Left lobe of liver (tissue), 2 donors: ENCODE measurements at places on chromosomes 16 and 17. TPM values are rescaled to one million over a fixed set of nuclear protein-coding genes. Genes with fewer than 3 reads are reported as not detected.

Gene MYL4
- not detected for total RNA-seq

- no peak for DNase-seq
Measured at GRCh38 chr17:29357821-29358232, 32.3 kb upstream of the TAOK1 start.

GRCh38 chr16:3112058-3112880 is at the start of gene ZNF205:
TSS of gene ZNF205 (plus strand) at chr16:3112586. CDS start at chr16:3113431, 845 bp downstream.
- peak; percentile 79 for DNase-seq

- DNase-seq, result no peak
Measured at GRCh38 chr16:67872131-67872630, 671 bp upstream of the EDC4 start.

Gene TSR3
- total RNA-seq, result 32.5 TPM
